ENCODE measurements at places on chromosomes 16 and 17.

- no peak for DNase-seq
Observed at GRCh38 chr17:79695797-79696609, 34.7 kb upstream of the ENPP7 start.

GRCh38 chr17:6568184-6568758 is 11.9 kb upstream of the PITPNM3 start:
- no peak for DNase-seq

DNA sequence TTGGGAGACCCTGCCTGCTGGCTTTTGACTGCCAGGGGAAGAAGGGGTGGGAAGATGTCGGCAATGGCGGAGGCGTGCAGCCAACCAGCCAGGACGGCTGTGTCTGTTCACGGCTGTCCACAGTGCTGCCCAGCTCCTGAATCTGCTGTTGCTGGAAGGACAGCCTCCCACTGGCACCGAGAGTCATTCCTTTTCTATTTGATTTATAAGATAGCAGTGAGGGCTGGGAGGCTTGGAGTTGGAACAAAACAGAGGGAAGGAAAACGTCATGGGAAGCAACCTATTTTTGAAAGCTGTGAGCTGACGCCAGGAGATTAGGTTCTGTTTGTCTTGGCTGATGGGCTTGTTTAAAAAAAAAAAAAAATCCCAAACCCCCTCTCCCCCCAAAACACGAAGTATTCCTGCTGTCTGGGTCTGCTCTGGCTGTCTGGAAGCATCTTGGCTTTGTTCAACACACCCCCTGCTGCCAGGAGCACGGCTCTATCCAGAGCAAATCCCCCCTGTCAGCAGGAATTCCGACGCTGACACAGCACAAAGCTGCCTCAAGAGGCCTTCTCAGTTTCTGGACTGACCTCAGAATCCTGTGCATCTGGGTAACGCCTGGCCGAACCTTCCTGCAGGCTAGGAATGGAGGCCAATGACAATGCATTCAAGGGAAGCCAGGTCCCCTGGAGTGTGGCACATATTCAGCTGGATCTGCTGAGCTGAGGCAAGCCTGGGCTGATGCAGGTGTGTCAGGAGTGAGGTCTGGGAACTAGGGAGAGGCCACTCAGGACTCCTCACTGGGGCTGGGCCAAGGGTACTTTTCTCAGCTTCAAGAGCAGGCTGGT is 41.0 kb upstream of the SREBF1 start:
- no peak for DNase-seq

GRCh38 chr17:76500747-76501017 is 541 bp downstream of the RHBDF2 start:
- DNase-seq, result no peak

GRCh38 chr17:14308636-14308964 is 7.7 kb downstream of the HS3ST3B1 start:
- no peak for DNase-seq

GRCh38 chr17:77929180-77929564 is 29.3 kb upstream of the TNRC6C start:
- DNase-seq, result no peak

GRCh38 chr17:39622380-39623006 is 4.3 kb upstream of the PPP1R1B start:
- peak; percentile 19 for DNase-seq

GRCh38 chr17:33099906-33100305 is 108.3 kb downstream of the SPACA3 start:
- DNase-seq, result no peak

- no peak for DNase-seq
Observed at GRCh38 chr17:77213778-77214132, 73.0 kb downstream of the SEC14L1 start.

GRCh38 chr16:85220125-85220839 is 108.0 kb upstream of the CIBAR2 start:
- DNase-seq, result no peak

- no peak for DNase-seq
Observed at GRCh38 chr16:84068041-84068440, 25.4 kb upstream of the SLC38A8 start.

GRCh38 chr17:41428591-41429291 is 4.4 kb upstream of the KRT37 start:
- DNase-seq, result no peak

GRCh38 chr16:50265716-50266336 is 525 bp upstream of the ADCY7 start:
- DNase-seq, result no peak

GRCh38 chr16:50260206-50261159 is 5.9 kb upstream of the ADCY7 start:
- no peak for DNase-seq

GRCh38 chr16:10137341-10137740 is 44.9 kb downstream of the GRIN2A start:
- no peak for DNase-seq

DNA sequence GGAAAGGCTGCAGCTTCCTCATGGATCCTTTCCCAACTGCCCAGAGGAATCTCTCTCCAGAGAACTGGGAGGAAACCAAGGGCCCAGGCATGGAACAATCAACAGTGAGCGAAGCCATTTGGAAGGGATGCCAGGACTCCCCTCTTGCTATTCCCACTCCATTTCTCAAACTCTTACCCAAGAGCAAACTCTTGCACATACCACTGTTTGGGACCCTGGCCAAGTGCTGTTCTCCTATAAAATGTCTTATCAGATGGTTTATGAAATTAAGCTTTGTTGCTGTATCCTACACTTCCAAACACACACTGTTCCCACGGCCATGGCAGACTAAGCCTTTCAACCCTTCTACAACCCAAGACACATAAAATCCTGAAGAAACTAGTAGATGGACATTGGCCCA is 48.3 kb upstream of the AXIN2 start:
- no peak for DNase-seq

- DNase-seq, result no peak
Observed at GRCh38 chr16:80189476-80190175, 351.2 kb upstream of the DYNLRB2 start.

DNA sequence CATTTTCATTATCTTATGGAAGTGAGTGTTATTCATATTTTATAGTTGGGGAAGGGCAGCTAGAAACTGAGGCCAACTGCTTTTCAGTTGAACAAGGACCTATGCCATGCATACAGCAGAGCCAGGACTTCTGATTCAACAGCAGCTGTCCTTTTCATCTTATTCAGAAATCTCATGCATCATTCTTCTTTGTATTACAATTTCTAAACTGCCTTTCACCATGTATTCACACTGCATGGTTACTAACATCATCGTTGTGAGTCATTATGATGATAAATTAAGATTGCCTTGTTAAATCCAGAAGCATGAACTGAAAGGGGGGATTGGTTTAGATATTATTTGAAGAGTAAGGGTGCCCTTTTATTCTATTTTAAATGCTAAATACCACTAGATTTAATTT is 1470.1 kb upstream of the GOT2 start:
- no peak for DNase-seq

GRCh38 chr16:81478876-81479511 is 34.4 kb downstream of the CMIP start:
- no peak for DNase-seq

GRCh38 chr17:65070620-65071019 is 14.1 kb upstream of the GNA13 start:
- DNase-seq, result no peak

DNA sequence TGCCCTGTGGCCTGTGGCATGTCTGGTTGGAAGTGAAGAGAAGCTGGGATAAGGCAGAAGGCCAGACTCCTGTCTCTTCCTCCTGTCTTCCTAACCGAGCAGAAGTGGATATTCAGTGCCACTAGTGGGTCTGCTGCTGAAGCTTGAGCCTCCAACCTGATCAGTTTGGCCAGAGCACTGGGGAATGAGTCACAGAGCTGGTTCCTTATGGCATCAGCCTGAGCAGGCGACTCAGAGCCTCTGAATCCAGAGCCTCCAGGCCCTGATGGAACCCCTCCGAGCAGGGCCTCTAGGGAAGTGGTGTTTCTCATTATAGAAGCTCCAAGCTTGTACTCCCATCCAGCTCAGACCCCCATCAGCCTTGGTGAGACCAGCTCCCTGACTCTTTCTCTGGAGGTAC is 2.0 kb downstream of the WSCD1 start:
- no peak for DNase-seq

- no peak for DNase-seq
Observed at GRCh38 chr16:8614435-8615029, 7.0 kb upstream of the METTL22 start.

- DNase-seq, result no peak
Observed at GRCh38 chr17:12865769-12866168, 76.5 kb downstream of the ARHGAP44 start.

GRCh38 chr17:55546991-55547664 is 35.9 kb upstream of the SMIM36 start:
- no peak for DNase-seq

GRCh38 chr17:48016112-48016511 is 21.5 kb downstream of the COPZ2 start:
- no peak for DNase-seq

DNA sequence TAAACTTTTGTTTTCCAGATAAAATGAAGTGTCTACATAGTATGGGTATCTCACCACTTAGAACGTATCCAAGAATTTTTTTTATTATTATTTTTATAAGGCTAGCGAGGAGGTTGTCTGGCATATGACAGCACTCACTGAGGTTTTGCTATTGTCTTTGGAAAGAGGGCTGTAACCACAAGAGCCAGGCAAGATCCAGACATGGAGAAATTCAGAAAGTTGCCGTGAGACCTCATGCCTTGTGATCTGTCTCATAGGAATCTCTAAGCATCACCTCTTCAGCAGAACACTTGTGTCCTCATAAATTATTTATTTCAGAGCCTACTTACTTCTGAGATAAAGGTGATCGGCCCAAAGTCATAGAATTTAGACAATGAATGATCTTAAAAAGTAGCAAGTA is 410.8 kb downstream of the CDH11 start:
- no peak for DNase-seq

DNA sequence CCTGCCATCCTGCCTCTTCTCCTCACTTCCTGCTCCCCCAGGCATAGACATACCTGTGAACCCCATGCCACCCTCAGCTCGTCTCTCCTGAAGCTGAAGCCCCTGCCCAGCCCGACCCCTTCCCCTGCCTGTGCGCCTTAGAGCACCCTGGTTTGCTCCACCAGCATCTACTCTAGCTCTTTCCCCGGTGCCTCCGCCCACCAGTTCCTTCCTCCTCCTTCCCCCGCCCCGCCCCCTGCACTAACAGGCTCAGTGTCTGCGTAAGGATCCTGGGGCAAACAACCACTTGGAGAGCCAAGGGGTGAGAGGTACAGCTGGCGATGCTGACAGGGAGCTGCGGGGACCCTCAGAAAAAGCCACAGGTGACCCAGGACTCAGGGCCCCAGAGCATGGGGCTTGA is 1.9 kb downstream of the GPR142 start:
- DNase-seq, result peak; percentile 54

DNA sequence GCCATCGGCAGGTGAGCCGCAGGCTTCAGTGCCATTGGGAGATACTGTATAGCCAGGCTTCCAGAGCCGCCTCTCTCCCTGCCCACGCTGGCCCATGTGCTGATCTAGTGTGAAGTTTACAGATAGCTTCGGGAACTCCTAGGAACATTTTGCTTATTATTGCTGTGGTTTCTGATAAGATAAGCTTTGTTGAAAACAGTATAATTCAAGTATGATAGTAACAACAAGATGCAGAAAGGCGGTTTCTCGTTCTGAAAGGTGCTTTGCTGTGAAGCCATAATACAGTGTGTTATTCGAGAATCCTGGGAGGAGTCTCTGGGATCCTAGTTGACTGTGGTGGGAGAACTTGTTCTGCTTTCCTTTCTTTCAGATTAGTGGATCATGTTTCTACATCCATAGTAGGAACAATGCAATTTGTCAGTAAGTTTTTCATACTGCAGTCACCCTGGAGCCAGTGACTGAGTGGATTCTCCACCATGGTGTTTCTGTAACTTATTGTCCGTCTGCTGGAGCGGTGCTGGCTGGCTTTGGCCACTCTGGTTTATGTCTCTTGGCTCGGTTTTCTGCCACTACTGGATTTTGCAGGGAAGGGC is 31.5 kb downstream of the RAB11FIP3 start:
- DNase-seq, result no peak

DNA sequence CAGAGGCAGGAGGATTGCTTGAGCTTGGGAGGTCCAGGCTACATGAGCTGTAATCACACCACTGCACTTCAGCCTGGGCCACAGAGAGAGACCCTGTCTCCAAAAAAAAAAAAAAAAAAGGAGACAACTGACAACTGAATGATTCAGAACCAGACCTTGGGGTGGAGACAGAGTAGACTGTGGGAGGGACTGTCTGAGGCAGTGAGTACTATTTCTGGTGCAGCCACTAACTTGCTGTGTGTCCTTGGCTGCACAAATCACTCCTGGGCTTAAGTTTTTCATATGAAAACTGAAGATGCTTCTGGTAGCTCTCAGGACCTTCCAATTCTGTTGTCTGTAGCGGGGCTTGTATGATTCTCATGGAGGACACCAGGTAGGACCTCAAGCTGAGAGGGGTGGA is 5.8 kb downstream of the ASB16 start:
- no peak for DNase-seq

- DNase-seq, result no peak
Observed at GRCh38 chr16:84054916-84055315, 12.3 kb upstream of the SLC38A8 start.

- no peak for DNase-seq
Observed at GRCh38 chr17:2239882-2240430, 63.6 kb downstream of the SMG6 start.

- no peak for DNase-seq
Observed at GRCh38 chr16:85651629-85652430, 36.9 kb downstream of the GINS2 start.

DNA sequence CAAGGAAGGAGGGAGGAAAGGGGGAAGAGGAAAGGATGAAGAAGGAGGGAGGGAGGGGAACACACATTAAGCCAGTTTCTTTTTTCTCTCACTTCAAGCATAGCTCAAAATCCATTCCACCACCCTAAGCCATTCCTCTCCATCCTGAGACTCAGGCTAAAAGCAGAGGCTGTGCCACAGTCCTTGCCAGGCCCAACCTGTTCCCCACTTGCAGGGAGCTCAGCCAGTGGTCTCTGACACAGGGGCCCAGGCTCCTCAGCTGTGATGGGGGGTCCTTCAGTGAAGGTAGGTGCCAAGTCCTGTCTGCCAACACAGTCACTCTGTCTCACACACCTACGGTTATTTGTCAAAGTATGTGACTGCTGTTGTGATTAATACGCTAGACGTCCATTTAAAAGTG is 44.6 kb downstream of the SDK2 start:
- DNase-seq, result no peak

Measured in stimulated activated CD8-positive, alpha-beta memory T cell treated with anti-CD3 and anti-CD28 coated beads, Interleukin-4, amount 100 ng/mL, for 24 hours (primary cell).